ENCODE measurements at places on chromosomes 2 and 18. TPM values are rescaled to one million over a fixed set of nuclear protein-coding genes. Genes with fewer than 3 reads are reported as not detected.

TTR gene
- total RNA-seq, result not detected

UPP2 gene
- not detected for total RNA-seq

CFAP221 gene
- total RNA-seq, result not detected

CROCC2 gene
- total RNA-seq, result not detected

SALL3 gene
- not detected for total RNA-seq

LGALSL gene
- total RNA-seq, result 11.8 TPM

MC4R gene
- total RNA-seq, result not detected

C1QL2 gene
- total RNA-seq, result not detected

IL36RN gene
- 0.67 TPM for total RNA-seq

ALPP gene
- not detected for total RNA-seq

KRTCAP3 gene
- 1.5 TPM for total RNA-seq

INHA gene
- 0.50 TPM for total RNA-seq

CNDP1 gene
- total RNA-seq, result not detected

DLGAP1 gene
- 0.69 TPM for total RNA-seq

SKOR2 gene
- not detected for total RNA-seq

TNFAIP6 gene
- 0.24 TPM for total RNA-seq

CERKL gene
- total RNA-seq, result 2.0 TPM
